ENCODE measurements at places on chromosomes 2 and 18.

DNA sequence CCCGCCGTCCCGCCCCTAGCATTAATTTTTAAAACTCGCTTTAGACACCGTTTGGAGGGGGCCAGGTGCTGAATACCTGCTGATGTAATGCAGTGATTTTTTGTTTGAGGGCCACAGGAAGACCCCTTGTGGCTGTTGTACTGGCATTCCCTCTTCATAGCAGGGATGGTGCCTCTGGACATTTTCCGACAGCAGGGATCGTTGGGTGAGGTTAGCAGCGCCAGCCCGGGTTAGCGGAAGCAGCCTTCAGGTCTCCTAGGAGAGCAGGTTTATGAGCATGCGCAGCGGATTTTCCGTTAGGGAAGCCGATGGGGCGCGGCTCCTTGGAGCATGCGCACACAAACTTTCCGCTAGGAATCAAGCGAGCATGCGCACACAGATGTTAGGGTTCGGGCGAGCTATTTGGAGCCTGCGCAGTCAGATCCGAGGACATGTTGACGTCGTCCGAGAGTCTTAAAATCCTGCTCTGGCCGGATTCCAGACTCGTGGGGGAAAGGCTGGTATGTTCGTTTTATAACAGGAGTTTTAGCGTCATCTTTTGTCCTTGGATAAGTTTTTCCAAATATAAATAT, 17.2 kb upstream of the C2orf74 start:
- DNase-seq = peak; percentile 99

- DNase-seq = no peak
These were observed 681.0 kb upstream of the ID2 start for GRCh38 chr2:8000870-8001269.

- no peak for DNase-seq
These were observed 36.6 kb downstream of the SFT2D3 start for GRCh38 chr2:127737892-127738291.

DNA sequence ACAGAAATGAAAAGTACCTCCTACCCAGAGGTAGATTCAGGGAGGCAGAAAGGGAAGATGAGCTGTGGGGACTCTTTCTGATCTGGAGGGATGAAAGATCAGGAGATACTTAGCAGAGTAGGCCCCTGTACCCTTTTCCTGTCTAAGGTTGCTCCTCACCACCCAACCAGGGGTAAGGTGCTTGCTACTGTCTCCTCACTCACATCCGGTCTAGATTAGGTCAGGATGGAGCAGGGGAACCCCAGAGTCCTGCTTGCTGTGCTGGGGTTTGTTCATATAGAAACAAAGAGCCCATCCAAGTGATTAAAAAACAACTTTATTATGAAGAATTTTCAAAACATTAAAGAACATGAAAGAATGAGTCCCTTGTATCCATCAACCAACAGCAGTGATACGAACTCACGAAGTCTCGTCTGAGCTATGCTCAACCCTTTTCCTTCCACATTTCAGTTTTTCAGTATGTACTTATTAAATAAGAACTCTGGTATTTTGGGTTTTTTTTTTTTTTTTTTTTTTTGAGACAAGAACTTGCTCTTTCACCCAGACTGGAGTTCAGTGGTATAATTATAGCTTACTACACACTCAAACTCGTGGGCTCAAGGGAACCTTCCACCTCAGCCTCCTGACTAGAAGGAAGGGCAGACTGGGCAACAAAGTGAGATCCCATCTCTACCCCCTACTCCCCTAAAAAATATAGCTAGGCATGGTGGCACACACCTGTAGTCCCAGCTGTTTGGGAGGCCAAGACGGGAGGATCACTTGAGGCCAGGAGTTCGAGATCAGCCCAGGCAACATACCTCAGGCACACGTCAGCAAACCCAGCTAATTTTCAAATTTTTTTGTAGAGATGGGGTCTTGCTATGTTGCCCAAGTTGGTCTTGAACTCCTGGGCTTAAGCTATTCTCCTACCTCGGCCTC, 28.5 kb upstream of the MCFD2 start:
- no peak for DNase-seq

DNA sequence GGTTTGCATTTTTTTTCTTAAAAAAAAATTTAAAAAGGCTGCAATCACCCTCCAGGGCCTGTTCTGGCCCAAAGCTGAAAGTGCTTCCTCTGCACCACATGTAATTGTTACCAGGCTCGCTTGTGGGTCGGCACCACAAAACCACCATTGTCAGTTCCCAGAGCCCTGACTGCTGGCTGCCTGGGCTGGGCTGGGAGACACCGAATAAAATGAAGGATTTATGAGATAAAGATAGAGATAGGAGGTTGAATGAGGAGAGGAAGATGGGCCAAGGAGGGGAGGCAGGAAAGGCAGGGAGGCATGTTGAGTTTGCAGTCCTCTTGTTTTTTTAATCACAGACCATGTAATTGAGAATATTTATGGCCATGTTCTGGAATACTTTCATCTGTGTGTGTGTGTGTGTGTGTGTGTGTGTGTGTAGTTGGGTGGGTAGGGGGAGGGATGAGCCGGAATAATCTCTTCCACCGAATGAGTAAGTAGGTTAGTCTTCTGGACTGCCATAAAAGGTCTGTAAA, 14.7 kb downstream of the NRP2 start:
- DNase-seq = peak; percentile 90

DNA sequence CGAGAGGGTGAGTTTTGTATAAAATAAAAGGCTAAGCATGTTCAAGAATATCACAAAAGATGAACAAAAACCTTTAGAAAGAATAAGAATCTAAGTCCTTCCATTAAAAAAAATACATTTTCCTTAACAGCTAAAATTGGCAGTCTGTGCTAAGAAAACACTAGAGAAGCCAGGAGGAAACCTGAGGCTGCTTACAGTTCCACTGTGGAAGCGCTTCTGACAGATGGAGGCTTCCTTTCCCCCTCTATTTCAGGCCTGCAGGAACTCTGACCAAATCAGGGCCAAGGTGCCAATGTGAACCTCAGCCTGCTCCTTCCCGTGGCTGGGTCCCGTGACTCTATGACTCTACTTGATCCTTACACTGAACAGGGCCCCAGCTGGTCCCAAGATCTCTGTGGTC, 108.1 kb upstream of the ARHGAP28 start:
- DNase-seq = no peak

DNA sequence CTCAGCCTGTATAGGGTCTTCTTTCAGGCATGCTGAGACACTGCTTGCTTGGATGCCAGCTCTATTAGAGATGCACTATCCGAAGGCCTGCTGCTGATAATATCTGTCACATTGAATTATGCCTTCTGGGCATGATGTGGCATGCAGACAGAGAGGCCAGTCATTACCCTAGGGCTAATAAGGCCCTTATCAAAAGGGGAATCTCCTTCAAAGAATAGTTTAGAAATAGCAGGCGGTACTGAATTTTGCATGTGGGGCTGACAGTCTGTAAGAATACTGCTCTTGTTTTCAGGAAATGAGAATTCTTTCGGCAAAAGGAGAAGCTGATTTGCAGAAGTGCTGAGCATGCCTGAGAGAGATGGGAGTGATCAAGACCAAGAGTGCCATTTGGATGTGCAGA, 13.1 kb upstream of the LHCGR start:
- DNase-seq = peak; percentile 1

- peak; percentile 69 for DNase-seq
These were observed 36.8 kb downstream of the HRH4 start for GRCh38 chr18:24497031-24497754.

GRCh38 chr18:63319383-63320122, at the start of gene BCL2:
TSS of gene BCL2 (minus strand) at chr18:63319769.
- DNase-seq = peak; percentile 34

- no peak for DNase-seq
These were observed 5.7 kb upstream of the ERFE start for GRCh38 chr2:238152771-238153688.

- no peak for DNase-seq
These were observed 844.6 kb upstream of the ID2 start for GRCh38 chr2:7837237-7837760.

DNA sequence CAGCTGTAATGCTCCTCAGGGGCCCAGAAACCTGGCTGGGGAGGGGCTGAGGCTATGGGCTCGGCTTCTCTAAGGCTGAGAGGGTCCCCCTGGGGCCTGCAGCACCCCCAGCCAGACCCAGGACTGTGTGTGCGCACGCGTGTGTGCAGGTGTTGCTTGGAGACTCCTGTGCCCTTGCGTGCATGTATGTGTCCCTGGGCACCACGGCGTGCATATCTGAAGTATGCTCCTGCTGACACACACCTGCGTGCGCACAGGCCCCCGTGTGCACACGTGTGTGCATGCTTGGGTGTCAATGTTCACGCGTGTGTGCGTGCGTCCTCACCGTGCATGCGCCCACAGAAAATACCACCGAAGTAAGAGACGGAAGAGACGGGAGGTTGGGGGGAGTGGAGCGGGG, 14.9 kb upstream of the ECEL1 start:
- no peak for DNase-seq

GRCh38 chr2:20452551-20452950, 5.7 kb downstream of the RHOB start:
- peak; percentile 54 for DNase-seq

- peak; percentile 65 for DNase-seq
These were observed 276.3 kb downstream of the TSN start for GRCh38 chr2:122031544-122032263.

DNA sequence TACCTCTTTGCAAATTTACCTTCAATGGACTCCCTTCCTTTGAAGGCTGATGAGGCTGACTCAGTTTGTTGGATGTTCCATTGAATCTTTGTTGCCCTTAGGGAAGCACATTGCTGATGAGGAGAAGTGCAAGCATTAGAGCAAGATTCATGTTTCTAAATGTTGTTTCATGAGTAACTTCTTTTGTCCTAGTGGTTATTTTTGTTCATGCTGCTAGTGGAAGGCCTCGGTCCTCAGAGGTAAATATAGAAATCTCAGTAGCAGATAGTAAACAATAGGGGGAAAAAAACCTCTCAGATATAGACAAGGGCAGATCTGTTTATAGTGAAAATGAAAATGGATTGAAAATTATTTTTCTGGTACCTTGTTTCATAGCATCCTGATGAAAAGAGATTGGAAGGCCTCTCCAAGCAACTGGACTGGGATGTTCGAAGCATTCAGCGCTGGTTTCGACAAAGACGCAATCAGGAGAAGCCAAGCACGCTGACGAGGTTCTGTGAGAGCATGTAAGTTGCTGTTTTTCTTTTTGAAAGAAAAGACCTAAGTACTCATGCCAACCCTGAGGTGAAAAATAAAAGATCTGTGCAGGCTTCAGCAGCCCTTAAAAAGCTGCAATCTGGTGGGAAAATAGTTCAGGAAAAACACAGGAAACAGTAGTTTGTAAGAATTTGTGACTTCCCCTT, 104.9 kb downstream of the CERS6 start:
- no peak for DNase-seq

DNA sequence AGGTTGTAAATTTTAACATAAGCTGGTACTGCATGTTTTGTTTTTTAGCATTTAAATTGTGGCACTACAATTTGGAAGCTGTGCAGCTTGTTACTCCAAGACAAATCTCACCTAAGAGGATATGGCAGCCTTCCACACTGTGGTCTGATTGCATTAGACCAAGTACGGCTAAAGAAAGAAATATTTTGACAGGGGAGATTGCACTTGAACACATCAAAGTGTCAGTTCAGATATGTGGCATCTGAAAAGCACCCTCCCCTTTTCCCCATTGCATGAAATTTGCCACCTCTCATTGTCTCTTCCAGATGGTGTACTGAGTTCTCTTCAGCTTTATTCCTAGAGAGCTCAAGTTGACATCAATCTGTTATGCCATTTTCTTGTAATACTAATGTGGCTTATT, 295.9 kb downstream of the ERBB4 start:
- no peak for DNase-seq

GRCh38 chr2:232343821-232344220, 34.7 kb upstream of the ALPP start:
- no peak for DNase-seq
